ENCODE measurements at places on chromosomes 11 and 22. TPM values are rescaled to one million over a fixed set of nuclear protein-coding genes. Genes with fewer than 3 reads are reported as not detected.

DNA sequence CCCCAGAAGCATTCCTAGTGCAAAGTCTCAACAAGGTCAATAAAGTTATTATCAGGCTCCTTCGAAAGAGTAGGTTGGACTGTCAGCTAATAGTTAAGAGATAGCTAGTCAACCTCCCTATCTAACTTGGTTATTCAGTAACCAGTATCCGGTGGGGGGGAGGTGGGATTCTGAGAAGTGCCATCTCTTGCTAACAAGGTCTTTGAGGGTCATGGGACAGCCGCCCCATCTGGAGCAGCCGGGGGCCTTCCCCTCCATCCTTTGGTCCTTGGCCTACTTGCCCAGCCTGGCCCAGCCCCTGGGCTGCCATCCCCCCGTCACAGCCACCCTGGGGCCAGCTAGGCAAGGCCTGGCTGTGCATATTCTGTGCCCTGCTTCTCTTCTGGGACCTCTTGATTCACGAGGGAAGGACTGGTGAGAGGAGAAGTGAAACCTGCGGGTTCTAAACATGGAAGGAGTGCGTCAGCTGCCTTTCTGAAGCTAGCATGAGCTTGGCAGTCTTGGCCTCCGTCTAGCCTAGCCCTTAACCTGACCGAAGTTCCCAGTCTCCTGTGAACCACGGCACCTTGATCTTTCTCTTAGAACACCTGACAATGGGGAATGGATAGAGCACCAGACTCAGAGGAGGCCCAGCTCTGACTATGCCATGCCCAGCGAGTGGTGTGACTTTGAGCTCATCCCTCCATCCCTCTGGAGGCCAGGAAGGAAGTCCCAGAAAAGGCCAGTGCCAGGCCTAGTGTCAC lies 9.3 kb downstream of the SLC37A2 start:
- DNase-seq = no peak

- DNase-seq = peak; percentile 48
Measured at GRCh38 chr11:450809-451451, 851 bp downstream of the PTDSS2 start.

GRCh38 chr11:33773987-33774735 lies at the start of gene FBXO3:
Gene FBXO3 (minus strand): TSS chr11:33774520. CDS start chr11:33774497, 23 bp downstream.
- DNase-seq = peak; percentile 85

INS gene
- polyA plus RNA-seq = not detected

DNA sequence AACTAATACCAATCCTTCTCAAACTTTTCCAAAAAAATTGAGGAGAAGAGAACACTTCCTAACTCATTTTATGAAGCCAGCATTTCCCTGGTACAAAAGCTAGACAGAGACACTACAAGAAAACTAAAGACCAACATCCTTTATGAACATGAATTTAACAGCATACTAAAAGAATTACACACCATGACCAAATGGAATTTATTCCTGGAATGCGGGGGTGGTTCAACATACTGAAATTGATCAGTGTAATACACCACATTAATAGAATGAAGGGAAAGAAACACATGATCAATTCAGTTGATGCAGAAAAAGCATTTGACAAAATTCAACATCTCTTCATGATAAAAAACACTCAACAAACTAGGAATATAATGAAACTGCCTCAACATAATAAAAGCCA lies 148.1 kb downstream of the WNT7B start:
- DNase-seq = no peak

CCDC116 gene
- not detected for polyA plus RNA-seq

All from naive thymus-derived CD4-positive, alpha-beta T cell (primary cell).